ENCODE measurements at places on chromosomes 12 and 14.

DNA sequence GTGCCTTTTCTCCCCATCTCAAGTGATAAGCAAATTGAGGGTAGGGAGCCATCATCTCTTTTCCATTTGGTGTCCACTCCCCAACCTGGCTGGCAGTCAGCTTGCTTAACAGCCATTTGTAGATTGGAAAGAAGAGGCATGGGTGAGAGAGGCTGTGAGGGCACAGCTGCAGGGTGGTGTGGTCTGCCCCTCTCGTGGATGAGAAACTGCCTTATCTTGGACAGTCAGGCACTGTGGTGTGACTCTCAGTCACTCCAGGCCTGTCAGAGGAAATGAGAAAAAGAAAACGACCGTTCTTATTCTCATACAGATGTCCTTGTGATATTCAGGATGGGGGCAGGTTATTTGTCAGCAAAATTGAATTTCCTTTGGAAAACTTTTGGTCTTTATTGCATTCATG, 65.1 kb upstream of the SRSF5 start:
- DNase-seq, result no peak

DNA sequence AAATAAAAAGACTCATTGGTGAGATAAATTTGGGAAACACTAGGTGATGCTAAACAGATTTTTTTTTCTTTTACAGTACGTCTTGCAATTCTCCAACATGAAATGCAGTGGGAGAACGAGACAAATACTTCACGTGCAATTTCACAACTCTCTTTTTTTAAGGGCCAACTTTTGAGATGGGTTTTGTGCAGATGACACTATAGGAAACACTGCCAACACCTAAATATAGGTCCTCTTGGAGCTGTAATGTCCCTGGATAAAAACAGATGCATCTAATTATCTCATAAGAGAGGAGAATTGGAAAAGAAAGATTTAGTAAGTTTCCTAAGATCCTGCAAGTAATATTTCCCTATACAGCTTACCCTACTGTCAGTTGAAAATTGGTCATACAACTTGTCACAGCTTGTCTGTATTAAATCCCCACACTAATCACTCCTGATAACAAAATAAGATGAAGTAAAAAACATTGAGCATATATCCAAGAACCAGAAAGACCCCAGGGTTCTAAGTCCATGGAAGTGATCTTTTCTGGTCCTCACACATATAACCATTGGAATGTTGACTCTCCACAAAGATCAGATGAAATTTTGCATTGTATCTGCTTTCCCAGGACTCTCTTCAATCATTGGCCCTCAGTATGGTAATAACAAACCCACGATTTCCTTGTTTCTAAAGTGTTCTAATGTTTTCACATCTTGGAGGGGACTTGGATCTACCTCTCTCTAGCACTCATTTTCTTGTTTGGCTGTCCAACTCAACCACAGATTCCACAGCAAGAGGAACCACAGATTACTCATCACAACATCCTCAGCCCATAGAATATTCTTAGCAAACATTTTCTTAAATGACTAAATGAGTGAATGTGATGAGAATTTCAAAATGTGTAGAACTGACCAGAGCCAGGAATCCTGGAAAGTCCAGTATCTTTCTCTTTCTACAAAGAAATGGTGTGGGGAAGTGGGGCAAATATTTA, 769.4 kb upstream of the USP15 start:
- DNase-seq, result no peak

DNA sequence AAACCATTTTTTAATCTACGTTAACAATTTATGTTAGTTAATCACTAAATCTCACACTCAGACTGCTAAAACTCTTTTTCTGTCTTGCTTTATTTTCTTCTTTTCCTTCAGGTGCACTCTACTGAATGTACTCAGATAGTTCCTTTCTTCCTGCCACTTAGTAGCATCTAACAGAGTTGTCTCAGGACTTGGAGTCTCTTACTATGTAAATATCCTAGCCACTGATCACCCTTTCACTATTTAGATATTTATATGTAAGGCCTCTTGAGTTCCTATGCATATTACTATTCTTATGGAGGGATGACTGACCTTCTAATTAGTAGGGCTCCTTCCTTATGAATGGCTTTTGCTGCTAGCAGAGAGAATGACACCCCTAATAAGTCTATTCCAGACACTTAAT, 586.3 kb downstream of the RERGL start:
- DNase-seq, result no peak

DNA sequence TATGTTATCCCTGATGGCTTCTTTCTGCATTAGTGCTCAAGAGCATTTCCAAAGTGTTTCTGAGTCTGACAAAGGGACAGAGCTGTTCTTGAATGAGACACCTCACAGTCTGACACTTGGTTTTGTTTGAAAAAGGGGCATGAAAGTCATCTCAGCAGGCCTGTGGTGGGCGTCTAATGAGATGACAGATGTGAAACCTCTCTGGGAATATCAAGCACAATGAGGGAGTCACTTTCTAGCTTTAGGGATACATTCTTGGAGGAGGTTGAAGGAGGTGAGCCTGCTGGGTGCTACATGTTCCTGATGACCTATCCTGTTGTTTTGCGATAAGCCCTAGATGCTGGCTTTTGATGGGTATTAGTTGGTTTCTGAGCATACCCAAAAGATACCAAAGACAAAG, 290.5 kb downstream of the NUAK1 start:
- no peak for DNase-seq

DNA sequence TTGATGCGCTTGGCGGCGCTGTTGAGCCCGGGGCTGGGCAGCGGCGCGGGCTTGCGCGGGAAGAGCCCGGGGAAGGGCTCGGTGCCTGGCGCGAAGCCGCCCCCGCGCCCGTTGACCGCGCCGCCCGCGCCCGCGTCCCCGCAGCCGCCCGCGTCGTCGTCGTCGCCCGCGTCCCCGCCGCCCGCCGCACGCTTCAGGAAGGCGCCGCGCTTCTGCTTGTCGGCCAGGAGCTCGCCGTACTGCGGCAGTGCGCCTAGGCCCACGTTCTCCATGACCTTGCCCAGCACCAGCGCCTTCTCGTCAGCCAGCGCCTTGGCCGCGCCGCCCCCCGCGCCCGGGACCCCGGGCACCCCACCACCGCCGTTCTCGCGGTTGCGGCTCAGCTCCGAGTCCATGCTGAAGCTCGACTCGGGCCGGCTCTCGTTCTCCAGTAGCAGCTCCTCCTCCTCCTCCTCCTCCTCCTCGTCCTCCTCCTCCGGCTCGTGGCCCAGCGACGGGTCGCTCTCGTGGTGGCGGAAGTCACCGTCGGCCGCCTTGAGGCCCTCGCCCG, 97.2 kb downstream of the BCL11B start:
- no peak for DNase-seq

GRCh38 chr14:86570371-86570770, 1040.4 kb downstream of the FLRT2 start:
- DNase-seq, result no peak

DNA sequence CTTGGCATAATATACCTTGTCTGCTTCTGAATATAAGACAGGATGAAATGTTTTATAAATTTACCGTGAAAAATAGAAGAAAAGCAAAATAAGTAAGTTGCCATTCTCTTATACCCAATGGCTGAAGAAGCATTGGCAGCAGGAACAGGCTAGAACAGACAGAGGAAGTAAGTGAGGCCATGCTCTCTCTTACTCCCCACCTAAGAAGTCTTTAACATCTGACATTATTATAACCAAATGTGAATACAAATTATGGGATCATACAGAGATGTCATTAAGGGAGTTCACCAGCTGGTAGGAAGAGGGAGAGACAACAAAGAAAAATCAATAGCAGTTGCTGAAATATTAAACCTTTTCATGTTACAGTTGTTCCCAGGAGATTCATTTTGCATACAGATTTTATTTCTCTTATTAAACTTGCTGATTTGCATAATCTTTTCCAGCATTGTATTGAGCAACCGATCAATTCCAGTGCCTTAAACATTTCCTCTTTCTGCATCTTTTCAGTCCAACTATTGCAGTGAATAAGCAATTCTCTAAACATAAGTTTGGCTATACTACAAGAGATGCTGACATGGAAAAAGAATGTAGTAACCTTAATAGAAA, 270.6 kb downstream of the SLC6A15 start:
- no peak for DNase-seq

DNA sequence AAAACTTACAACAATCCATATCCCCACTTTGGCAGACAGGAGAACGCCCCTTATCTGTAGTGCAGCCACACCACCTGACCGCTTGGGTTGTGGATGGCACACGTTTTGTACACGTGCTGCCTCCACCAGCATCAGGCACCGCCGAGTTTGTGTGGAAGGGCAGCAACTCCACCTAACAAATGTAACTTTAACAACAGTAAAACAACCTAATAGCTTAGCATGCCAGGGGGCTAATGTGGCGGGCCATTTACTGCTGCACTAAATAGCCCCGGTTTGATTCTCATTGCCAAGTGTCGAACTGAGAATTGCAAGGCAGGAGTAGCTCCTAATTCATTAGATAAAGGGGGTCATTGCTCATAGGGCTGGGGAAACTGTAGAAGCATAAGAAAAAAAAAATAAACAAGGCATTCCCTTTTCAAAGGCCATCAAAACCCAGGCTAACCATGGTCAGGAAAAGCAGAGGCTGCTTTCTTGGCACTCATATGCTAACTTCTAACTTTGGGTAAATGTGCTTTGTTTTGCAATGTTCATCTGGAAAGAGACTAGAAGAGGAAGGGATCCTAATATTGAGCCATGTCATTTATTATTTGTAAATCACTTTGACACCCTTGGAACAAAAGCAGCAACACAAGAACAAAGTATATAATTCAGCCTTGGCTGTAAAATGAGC, 279.7 kb upstream of the SOX5 start:
- DNase-seq, result no peak

DNA sequence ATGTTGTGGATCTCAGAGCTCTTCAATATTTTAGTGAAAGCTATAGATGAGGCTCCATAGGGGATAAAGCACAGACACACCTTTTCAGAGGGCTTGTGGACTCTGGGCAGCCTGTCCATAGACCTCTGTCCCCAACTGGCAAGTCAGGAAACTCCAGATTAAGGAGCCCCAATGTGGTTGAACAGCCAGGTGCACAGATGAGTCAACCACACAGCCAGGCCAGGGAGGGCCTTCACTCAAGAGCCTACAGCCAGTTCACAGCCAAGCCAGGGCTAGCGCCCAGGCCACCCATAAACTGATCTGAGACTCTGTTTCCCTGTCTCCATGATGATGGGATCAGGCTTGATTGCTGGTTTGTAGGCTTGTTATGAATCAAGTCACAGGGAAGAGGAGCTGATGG, 1.0 kb upstream of the BDKRB2 start:
- no peak for DNase-seq

Data from CD4-positive, alpha-beta T cell (primary cell).